Activated naive CD8-positive, alpha-beta T cell treated with anti-CD3 and anti-CD28 coated beads, Interleukin-2, amount 10 ng/mL, durations not matched to agents 7 days and 5 days (primary cell): ENCODE measurements at places on chromosomes 16 and 17.

DNA sequence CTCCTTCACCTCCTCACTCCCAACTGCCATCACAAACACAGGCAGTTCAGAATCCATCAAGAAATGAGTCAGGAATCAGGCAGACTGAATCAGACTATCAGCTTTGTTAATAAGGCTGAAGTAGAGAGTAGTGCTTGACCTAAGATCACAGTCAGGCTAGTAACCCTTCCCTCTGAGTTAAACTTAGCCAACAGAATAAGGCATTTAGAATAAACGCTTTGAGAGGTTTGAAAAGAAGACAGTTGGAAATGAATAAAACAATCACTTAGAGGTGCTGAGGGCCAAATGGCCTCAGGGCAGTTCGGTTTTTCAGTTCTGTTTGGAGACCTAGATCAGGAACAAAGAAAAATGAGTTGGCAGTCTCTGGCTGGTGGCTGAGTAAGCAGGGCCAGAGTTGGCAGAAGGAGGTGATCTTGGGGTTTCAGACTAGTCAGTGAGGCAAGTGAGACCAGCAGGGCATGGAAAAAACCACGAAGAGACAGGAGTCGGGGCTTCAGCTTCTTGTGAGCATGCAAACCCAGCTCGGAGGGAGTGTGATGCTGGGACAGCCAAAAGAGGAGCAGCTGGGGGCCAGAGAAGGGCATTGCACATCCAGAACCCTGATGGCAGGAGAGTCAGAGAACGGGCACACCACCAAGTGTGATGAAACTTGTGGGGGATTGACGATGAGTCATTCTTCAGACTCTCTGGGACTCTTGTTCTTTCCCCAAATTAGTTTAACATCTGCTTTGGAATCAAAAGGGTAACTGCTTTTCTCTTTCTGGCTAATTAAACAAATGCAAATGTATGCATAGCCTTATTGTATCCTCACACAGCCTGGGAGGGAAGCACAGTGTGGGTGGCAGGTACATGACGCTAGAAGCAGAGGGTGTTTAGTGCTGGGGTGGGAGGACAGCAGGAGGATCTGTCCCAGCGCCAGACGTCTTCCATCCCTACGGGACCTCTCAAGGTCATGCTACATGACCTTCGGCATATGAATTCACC lies 54.8 kb downstream of the SPECC1 start:
- no peak for DNase-seq

GRCh38 chr17:17365476-17366110 lies 62.4 kb downstream of the NT5M start:
- DNase-seq, result no peak

GRCh38 chr17:75627094-75627493 lies 6.1 kb upstream of the SMIM5 start:
- no peak for DNase-seq

GRCh38 chr16:4416200-4417032 lies at the start of gene CORO7:
Gene CORO7, minus strand, starts transcription at chr16:4416596. Its CDS starts 78 bp downstream, at chr16:4416518.
- DNase-seq, result peak; percentile 99

DNA sequence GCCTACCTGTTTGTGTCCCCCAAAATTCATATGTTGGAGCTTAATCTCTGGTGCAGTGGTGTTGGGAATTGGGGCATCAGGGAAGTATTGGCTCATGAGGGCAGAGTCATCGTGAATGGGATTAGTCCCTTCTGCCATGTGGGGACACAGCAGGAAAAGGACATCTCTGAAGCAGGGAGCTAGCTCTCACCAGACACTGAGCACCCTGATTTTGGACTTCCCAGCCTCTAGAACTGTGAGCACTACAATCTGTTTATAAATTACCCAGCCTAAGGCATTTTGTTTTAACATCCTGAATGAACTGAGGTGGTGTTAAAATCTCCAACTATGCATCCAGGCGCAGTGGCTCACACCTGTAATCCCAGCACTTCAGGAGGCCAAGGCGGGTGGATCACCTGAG lies 206.0 kb downstream of the SEC14L1 start:
- peak; percentile 2 for DNase-seq

DNA sequence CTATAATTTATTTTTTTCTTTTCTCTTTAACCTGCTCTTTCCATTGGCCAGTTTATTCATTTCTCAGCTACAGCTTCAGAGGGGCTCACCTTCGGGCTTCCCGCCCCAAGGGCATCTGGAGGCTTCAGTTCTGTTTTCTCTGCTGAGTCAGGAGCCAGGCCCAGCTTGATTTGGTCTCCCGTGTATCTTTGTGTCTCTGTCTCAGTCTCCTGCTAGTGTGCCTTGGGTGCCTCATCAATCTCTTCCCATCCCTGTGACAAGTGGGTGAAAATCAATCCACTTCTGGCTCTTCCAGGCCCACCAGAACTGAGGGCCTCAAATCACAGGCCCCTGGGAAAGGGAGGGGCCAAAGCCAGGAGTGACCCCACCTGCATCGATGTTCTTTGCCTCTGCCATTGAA lies 72.1 kb downstream of the CCDC182 start:
- DNase-seq, result no peak

GRCh38 chr17:79504181-79504605 lies 106.7 kb downstream of the RBFOX3 start:
- DNase-seq, result no peak

DNA sequence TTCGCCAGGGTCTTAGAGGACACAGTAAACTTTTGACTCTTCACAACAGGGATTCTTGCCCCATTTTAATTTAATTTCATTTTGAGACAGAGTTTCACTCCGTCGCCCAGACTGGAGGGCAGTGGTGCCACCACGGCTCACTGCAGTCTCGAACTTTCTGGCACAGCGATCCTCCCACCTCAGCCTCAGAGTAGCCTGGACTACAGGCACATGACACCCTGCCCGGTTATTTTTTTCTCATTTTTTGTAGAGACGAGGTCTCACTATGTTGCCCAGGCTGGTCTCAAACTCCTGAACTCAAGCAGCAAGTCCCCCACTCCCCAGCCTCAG lies 329 bp upstream of the NLE1 start:
- no peak for DNase-seq

DNA sequence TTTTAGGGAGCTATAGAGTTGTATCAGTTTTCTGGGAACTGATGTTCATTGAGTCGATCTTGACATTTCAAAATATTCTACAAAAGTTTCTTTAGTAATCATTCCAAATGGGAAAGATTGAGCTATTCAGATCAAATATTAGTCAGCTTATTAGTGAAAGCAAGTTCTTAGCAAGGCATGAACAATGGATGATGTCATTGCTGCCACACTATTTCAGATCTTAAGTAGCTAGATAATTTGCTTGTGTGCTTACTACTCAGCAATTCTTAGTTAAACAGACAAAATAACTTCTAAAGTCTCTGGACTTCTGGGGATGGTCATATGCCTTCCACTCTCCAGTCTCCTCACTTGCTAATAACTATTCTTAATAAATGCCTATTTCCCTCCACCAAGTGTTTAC lies 69.0 kb upstream of the CDH8 start:
- DNase-seq, result no peak
